Stimulated activated CD4-positive, alpha-beta T cell treated with anti-CD3 and anti-CD28 coated beads, TNF-alpha, amount 100 ng/mL, for 1 hour (primary cell): ENCODE measurements at places on chromosomes 2 and 18.

DNA sequence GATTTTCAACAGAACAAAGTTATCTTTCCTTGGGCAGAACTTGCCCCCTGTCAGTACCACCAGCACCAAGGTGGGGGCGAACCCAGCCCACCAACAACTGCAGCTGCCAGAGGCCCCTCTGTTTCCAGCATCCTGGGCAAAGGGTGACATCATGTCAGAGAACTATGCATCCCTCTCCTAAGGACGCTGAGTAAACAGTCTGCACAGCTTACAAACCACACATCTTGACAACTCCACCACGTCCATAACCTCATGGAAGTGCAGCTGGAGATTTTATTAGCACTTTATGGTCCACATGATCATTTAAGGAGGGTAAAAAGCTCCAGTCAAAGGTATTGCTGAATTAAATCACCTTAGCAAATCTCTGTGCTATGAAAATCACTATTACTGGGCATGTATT is 40.4 kb downstream of the PIEZO2 start:
- no peak for DNase-seq

DNA sequence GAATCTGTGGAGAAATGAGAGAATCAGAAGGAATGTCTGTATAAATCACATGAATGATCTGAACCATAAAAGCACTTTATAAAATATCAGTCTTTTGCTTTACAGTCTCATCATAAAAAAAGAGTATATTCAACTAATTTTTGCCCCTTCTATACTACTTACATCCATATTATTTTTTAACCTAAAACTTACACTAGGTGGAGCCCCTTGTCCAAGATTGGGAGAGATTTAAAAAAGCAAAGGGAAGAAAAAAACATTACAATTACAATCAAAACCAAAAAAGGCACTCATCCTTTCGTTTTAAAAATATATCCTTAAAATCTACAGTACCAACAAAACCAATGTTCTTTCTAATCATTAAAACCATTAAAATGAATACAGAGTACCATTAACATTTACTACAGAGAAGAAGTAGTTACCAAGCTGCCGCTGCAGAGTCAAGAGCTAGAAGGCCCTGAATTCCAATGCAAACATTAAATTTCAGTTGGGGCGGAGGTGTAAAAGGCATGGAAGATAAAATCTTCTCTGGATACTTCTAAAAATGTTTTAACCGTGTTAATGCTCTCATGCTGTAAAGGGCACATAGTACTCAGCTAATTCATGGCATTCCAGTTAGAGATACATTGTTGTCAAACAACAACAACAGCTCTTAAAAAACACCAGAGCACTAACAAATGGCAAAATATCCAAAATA is 56.7 kb upstream of the EPB41L3 start:
- no peak for DNase-seq

- DNase-seq = no peak
These were observed 155.1 kb upstream of the LMAN1 start for GRCh38 chr18:59514203-59514602.

DNA sequence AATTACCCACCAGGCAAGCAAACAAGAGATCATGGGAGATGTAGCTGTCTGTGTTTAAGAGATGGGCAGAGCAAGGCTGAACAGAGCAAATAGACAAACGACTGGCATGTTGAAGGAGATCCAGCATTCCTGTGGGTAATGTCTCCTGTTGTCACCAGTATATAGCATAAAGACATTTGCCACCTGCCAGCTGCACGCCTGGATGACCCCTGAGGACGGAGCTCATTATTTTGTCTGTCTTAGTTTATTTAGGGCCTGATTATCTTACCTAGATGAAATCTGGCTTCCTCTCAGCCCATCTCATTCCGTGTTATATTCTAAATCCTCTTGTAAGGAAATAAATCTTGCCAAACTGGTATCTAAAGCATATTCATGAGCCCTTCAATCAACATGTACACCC is 510.3 kb upstream of the LINC00305 start:
- no peak for DNase-seq

DNA sequence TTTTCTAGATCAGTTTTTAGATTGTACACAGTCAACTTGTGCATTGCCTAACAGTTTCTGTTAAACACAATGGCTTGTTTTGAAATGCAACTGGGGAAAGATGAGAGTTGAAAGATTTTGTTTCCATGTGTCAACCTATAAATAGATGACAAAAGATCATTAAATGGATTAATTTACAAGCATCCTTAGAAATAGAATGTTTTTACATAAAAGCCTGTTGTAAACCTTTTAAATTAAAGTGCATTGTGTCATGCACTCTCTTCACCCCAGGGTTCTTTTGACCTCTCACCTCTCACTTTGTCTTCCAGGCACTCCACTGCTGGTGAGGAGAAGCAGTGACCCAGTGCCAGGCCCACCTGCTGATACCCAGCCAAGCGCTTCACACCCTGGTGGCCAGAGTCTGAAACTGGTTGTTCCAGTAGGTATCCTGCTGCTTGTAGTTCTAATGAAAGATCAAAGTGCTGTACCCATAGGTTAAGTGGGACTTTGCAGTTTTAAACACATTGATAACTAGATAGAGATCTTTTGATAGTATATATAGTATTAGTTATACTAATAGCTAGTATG is 502.1 kb downstream of the PARD3B start:
- DNase-seq = no peak
